ENCODE measurements at places on chromosomes 16 and 17.

GRCh38 chr17:71881581-71881980 lies 239.2 kb upstream of the SOX9 start:
- no peak for DNase-seq

DNA sequence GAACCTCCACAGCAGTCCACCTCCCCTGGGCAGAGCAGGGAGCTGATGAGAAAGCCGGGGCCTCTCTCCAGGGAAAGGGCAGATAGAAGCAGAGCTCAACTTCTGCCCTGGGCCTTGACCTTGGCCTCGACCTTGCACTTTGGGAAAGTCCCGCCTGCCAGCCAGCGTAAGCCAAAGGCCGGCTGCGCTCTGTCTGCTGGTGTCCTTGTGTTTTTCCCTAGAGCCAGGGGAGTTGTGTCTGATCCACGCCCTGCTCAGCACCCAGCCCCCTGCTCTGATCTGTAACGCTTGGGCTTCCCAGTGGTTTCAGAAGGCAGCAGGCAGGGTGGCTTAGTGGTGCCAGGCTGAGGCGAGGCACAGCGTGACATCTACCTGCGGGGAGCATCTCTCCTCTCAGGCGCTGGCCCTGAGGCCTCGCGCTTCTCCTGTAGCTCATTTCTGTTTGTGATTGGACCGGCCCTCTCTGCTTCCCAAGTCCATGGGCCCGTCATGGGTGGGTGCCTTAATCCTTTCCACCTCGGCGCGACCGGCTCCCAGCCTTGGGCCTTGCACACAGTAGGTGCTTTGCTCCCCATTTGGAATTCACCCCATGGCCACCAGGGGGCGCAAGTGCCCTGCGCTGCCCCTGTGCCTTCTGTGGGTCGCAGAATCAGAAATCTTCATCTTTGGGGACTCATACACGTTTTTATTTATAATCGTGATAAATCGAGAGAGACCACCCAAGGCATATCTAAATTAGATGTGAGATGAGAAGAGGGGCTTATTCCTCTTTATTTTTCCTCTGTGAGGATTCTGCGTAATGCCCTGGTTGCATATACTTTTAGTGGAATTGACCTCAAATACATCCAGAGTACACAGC lies 24.2 kb downstream of the SGSH start:
- no peak for DNase-seq

GRCh38 chr16:79609861-79610260 lies 9.3 kb upstream of the MAF start:
- no peak for DNase-seq

- DNase-seq, result no peak
Observed at GRCh38 chr16:69830534-69831211, 68.5 kb downstream of the WWP2 start.

GRCh38 chr16:69448470-69449193 lies 24.2 kb downstream of the CYB5B start:
- DNase-seq, result no peak

DNA sequence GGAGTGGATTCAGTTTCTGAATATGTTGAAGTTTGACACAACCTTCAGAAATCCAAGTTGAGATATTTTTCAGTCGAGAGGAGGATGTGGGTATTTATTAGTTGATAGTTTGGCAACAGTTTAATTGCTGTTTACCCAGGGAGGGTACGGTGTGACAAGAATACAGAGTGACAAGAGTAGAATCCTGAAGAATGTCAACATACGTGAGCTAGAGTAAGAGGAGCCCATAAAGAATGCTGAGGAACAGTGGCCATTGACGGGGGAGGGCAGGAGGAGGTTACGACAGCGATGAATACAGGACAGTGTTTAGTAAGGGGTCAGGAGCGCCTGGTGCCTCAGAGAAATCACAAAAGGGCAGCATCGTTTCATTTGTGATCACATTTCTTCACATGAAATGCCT lies 76.5 kb downstream of the AATF start:
- no peak for DNase-seq

DNA sequence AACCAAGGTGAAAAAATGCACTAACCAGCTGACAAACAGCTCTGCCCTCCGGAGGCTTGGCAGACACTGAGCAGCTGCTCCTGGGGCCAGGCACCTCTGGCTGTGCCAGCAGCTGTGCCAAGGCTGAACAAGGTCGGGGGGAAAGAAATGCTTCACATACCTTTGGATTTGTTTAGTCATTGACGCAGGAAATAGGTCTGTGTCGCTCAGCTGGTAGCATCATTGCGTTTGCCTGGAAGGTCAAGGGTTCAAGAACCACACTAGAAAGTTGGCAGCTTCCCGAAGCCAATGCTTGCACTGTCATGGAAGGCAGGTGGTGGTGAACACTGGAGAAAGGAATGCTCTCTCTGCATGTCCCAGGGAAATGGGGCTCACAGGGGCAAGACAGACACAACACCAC lies 63.5 kb downstream of the PCTP start:
- DNase-seq, result no peak

DNA sequence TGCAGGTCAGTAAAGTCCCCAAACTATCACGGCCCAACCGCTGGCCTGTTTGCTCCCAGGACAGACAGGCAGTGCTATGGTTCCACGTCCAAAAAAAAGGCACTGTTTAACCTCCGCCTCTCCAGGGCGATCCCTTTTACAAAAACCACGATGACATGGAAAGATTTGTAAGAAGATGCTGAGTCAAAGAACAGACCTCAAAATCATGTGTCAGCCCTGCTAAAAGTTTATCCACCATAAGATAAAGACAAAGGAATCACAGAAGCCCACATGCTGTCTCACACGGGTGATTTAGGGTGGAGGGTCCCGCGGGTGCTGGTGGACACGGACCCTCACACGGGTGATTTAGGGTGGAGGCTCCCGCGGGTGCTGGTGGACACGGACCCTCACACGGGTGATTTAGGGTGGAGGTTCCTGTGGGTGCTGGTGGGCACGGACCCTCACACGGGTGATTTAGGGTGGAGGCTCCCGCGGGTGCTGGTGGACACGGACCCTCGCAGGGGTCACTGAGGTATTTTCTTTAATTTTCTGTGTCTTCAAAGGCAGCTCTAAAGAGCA lies 117.2 kb upstream of the METRNL start:
- no peak for DNase-seq

GRCh38 chr17:82956146-82956725 lies 116.4 kb upstream of the ZNF750 start:
- DNase-seq, result no peak

All from lower leg skin (tissue), 4 donors.